ENCODE measurements at places on chromosomes 6 and 20.

DNA sequence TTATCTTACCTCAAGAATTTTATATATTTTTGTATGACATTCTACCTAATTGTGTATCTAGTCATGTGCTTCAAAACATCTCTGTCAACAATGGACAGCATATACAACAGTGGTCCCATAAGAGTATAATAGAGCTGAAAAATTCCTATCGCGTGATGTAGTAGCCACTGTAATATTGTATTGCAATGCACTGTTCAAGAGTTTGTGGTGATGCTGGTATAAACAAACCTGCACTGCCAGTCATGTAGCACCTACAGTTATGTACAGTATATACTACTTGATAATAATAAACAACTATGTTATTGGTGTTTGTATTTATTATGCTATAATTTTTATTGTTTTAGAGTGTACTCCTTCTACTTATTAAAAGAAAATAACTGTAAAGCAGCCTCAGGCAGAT is 672.7 kb downstream of the CD109 start:
- DNase-seq, result no peak

- DNase-seq, result no peak
These were observed 180.0 kb downstream of the TBXT start for GRCh38 chr6:165987483-165988301.

DNA sequence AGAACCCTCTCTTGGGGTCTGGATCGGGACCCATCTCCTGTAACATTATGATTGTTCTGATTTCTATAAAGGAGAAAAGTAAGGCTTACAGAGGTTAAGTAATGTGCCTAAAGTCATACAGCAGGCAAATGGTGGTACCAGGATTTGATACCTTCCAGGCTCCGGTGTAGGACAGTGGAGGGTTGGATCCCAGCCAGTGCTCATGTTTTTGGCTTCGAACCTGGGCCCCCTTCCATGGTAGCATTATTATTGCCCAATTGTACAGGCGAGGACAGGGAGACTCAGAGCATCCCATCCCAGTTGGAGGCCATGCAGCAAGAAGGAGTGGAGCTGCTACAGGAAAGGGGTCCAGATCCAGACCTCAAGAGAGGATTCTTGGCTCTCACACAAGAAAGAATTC is 202.7 kb downstream of the TFAP2C start:
- no peak for DNase-seq

GRCh38 chr6:26660000-26660361 is 435 bp upstream of the ZNF322 start:
- no peak for DNase-seq

- no peak for DNase-seq
These were observed 6.4 kb downstream of the ZUP1 start for GRCh38 chr6:116662202-116662601.

GRCh38 chr6:167125410-167125809 is 2.5 kb downstream of the CCR6 start:
- DNase-seq, result no peak

DNA sequence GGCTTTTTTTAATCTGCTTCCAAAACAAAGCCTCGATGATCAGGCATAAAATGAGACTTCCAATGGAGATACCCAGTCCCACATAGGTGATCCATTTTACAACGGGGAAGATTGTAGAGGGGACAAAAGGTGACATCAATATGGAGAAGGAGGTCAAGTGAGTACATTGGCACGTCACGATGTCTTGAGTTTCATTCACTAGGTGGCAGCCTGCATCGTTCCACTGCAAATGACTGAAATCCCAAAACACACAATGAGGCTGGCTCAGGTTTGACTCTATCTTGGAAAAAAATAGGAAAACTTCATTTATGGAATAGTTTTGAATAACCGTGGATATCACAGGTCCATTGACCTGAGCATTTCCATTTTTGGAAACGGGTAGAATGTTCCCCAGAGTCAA is 32.5 kb downstream of the ADGRF1 start:
- no peak for DNase-seq

GRCh38 chr6:13362412-13362811 is 34.1 kb upstream of the TBC1D7 start:
- DNase-seq, result no peak

GRCh38 chr6:38773338-38773737 is 58.2 kb downstream of the DNAH8 start:
- DNase-seq, result no peak

GRCh38 chr6:170473301-170473717 is 79.8 kb downstream of the PSMB1 start:
- DNase-seq, result no peak

GRCh38 chr20:5844063-5844681 is 94.0 kb downstream of the SHLD1 start:
- DNase-seq, result no peak

- no peak for DNase-seq
These were observed 12.5 kb downstream of the PTK7 start for GRCh38 chr6:43088654-43089056.

DNA sequence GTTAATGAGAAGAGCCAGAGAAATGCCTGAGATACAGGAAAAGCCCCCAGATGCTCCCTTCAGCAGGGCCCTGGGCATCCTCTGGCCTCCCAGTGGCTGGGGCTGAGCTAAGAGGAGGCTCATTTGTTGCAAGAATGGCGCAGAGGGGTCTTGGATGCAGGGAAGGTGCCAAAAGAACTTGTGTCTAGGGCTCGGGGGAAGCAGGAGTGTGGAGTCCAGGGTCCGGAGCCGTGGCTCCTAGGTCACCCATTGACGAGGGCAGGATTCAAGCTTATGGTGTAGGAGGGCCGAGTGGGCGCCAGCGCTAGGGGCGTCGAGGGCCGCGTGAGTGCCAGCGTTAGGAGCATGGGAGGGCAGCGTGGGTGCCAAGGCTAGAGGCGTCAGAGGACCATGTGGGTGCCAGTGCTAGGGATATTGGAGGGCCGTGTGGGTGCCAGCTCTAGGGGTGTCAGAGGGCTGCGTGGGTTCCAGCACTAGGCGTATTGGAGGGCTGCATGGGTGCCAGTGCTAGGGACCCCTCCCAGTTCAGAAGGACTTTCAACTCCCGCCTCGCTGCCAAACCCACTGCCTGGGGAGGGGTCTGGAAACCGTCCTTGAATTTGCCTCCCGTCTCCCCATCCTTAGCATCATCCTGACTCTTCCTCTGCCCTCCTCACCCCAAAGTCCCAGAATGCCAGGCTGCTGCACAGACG is 250.5 kb upstream of the AFDN start:
- DNase-seq, result no peak

- DNase-seq, result no peak
These were observed 144.7 kb downstream of the MYB start for GRCh38 chr6:135325624-135326424.
